AG09319 (cell line): ENCODE measurements at places on chromosomes 13 and 19.
A peak's percentile ranks its signal among the peaks of the same experiment; 100 is the strongest.

DNA sequence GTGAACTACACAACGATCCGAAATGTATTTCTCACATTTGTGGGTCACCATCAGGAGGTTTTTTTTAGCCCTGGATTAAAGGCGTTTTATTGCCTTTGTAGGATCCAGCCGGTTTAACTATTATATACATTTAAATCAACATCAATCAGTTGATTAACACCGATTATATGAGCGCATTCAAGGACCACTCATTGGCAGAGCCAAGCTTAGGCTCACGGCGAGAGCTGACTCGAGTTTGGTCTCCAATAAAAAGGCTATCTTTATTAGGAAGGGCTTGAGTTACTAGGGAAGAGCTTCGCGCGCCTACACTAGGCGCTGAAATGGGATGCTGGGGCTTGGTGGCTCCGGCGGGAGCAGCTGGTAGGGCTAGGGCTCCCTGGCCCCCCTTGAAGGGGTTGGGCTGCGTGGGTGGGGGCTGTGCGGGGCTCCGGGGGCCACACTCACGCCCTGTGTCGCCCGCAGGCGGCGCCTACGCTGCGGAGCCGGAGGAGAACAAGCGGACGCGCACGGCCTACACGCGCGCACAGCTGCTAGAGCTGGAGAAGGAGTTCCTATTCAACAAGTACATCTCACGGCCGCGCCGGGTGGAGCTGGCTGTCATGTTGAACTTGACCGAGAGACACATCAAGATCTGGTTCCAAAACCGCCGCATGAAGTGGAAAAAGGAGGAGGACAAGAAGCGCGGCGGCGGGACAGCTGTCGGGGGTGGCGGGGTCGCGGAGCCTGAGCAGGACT is 4.2 kb downstream of the PDX1 start:
- DNase-seq, result no peak

DNA sequence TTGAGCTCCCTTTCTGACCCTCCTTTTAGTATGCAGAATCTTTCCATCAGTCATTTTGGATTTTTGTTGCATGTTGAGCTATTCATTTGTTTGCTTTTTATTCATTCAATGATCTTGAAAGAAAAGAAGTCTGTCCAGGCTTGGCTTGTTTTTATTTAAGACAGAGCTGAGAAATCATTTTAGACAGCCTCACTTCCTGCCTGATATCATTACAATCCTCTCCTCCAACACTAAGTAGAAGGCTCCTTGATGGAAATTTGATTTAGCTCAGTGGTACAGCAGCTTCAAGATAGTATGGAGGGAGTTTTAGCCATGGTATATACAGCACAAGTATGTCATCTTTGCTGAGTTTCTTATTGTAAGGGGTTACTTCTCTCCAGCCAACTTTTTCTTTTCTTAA is 28.4 kb downstream of the MBNL2 start:
- no peak for DNase-seq

DNA sequence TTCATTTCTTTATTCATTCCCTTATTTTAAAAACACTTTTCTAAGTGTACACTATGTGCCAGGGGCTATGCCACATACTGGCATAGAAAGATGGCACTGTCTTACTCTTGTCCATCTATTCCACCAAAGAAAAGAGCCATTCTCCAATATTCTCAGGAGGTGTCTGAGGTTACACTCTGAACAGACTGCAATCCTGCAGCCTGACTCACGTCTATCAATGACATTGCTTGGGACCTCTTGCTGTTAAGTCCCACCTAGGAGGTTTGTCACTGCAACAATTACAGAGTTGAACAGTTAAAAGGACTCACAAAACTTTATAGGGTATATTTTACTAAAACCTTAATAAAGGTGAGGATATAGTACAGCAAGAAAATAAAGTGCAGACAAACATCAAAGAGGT is 512.9 kb upstream of the HTR2A start:
- DNase-seq, result no peak

GRCh38 chr13:53137779-53138178 is 109.2 kb downstream of the OLFM4 start:
- DNase-seq, result peak; percentile 77

- peak; percentile 53 for DNase-seq
Measured at GRCh38 chr19:49680421-49681351, 3.6 kb downstream of the PRMT1 start.

DNA sequence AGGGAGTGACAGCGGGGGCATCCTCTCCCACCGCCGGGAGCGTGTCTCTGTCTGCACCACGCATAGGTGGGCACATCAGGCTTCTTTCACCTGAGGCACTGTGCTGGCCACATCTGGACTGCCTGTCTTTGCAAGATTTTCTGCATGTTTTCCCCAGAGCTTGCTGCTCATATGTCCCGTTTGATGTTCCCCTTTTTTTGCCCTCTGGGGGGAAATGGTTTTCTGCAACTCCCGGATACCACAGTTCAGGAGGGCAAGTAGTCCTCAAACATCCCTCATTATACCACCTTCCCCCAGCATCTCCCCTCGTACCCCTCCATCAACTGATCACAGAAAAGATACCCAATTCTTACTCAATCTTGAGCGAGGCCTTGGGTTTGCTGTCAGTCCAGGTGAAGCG is 168.0 kb downstream of the PAN3 start:
- no peak for DNase-seq

GRCh38 chr13:94129490-94129894 is 350.0 kb downstream of the DCT start:
- no peak for DNase-seq

DNA sequence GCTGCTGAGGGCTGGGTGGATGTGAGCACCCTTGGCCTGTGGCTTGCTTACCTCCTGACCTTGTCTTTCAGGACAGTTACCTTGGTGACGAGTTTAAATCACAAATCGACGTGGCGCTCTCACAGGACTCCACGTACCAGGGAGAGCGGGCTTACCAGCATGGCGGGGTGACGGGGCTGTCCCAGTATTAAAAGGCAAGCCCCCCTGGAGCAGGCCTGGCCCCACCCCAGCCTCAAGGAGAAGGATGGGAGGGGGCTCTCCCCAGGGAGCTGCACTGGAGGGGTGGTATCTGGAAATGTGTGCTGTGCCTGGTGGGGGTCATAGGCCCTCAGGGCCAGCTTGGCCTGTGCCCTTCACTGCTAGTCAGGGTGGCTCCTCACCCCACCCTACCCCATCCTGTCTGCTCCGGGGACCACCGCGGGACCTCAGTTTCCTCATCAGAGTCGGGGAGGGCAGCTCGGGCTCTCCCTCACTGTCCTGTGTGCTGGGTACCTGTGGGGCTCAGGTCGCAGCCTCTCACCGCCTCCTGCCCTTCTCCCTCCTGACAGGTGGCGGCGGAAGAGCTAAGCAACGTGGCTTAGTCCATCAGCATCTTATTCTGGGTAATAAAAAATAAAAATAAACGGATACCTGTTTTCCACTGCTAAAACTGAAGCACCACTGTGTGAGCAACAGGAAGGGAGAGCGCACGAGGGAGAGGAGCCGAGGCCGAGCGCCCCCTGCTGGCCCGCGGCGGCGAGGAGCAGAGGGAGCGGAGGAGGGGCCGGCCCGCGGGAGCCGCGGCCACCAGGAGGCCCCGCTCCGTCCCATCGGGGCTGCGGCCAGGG is 29.8 kb downstream of the CERS1 start:
- DNase-seq, result no peak

- no peak for DNase-seq
Measured at GRCh38 chr19:16514383-16515019, 18.3 kb downstream of the C19orf44 start.

DNA sequence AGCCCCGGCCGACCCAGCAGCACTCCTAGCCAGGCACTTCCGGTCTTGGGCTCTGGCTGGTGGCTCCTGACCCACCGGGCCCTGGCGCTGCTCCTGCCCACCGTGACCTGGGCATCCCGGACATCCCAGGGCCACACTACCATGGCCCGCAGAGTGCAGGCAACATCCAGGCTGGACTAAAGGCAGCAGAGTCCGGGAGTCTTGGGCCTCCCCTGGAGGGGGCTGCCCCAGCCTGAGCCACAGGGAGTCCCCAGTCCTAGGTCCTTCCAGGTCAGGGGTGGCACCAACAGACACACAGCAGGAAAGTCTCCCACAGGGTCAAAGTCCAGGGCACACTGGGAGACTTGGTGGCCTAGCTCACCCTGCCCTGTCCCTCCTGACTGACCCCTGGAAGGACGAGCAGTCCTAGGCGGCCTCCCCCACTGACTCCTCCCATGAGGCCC is 10.8 kb downstream of the LSM4 start:
- no peak for DNase-seq

GRCh38 chr13:39676315-39676876 is 20.9 kb downstream of the COG6 start:
- no peak for DNase-seq

GRCh38 chr13:37665420-37665819 is 66.9 kb upstream of the POSTN start:
- DNase-seq, result no peak

DNA sequence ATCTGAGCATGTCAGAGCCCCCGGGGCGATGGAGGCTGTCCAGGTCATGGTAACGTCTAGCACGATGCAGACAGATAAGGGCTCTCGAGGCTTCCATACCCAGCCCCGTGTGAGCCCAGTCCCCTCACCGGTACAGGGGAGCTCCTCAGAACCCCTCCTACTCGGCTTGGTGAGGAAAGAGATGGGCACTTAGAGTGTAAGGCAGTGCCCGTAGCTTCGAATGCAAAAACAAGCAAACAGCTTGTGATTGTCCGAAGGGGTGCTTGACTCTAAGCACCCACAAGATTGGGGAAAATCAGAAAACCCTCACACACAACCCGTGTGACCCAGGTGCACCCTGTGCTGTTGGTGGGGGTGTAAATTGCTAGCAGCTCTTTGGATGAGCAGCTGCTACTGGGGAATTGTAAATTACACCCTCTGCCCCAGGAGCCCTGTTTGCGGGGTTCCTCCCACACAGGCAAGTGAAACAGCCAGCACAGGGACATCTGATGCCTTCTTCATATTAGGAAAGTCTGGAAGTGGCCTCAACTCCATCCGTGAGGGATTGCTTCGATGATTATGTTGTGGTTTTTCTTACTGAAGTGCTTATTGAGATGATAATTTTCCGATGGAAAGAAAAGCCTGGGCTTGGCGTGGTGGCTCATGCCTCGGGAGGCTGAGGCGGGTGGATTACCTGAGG is 918 bp upstream of the PSPN start:
- no peak for DNase-seq

GRCh38 chr19:47650700-47651099 is 41.8 kb downstream of the BICRA start:
- DNase-seq, result no peak

- no peak for DNase-seq
Measured at GRCh38 chr19:34317311-34317927, 47.6 kb upstream of the GPI start.

DNA sequence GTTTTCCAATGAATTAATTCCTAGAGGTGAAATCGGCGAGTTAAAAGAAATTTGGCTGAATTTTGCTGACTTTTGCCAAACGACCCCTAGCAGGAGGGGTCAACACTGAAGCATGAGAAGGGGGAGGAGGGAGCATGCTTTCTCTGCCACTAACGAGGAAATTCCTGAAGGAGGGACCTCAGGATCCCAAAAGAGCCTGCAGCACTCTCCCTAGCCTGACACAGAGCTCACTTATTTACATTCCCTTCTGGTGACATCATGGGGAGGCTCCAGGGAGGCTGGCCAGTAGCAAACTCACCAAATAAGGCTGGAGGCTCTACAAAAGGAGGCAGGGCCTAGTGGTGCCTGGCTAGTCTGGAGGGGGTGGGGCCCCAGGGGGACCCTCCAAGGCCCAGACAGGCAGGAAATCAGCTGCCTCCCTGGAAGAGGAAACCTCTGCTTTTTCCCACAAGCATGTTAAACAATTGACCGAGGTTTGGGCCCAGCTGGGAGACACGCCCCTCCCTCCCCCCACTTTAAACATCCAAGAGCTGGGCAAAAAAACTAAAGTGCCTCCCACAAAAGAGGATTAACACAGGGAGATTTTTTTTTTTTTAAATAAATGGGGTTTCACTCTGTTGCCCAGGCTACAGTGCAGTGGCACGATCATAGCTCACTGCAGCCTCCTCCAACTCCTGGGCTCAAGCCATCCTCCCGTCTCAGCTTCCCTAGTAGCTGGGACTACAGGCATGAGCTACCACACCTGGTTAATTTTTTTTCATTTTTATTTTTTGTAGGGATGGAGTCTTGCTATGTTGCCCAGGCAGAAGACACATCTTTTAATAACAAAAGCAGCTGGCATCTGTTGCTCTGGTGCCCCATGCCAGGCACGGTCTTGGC is 2.1 kb downstream of the DAPK3 start:
- peak; percentile 99 for DNase-seq

GRCh38 chr13:87080100-87080779 is 590.9 kb upstream of the SLITRK5 start:
- no peak for DNase-seq

DNA sequence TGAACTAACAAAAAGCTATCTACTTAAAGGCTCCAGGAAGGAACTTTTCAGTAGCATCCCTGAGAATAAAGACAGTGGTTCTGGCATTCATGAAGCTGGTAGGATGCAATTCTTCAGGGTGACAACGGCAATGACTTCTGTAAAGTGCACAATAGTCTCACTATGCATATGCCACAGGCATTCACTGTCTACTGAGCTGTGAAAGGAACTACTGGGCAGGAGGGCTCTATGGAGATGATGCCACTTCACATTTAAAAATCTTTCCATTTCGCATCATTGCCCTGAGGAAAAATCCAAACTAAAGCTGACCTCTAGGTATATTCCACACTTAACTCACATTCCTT is 2020.6 kb upstream of the PCDH20 start:
- DNase-seq, result no peak

GRCh38 chr19:48421548-48421947 is 24.2 kb upstream of the GRWD1 start:
- no peak for DNase-seq

DNA sequence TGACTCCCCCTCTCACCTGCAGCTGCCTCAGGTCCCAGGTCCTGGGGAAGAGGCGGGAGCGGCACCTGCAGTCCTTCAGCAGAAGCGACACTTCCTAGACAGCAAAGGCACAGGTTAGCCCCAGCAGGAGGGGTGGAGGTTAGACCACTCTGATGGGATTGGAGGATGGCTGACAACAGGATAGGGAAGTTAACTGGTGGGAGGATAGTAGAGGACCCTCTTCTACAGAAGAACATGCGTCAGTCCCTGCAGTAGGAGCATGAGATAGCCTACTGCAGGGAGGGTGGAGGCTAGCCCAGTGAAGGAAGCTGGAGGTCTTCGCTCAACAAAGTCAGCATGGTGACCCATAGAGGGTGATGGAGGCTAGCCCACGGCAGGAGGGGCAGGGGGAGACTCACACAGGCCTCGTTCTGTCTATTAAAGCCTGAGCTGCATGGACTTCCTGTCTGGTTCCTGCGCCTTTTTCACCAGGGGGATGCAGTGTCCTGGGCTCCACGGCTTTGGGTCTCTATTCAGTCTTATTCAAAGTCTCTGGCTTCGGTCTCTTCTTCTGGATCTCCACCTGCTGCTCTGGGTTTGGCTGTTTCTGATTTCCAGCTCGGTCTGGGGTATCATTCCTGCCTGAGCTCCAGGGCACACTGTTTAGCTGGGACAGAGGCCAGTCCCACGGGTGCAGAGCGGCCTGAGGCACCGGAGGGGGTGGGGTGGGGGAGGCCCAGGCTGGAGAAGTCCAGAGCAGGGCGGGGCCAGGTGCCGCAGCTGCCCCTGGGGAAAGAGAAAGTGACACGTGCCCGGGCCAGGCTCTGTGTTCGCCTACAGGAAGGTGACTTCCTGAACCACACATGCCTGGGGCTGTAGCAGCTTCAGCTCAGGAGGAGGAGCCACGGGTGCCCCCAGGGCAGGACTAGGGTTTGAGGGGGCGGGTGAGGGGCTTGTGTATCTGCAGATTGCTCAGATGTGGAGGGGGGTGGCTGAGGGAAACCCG is 7.3 kb downstream of the IFNL3 start:
- DNase-seq, result no peak
